ENCODE measurements at places on chromosomes 7 and 10.

DNA sequence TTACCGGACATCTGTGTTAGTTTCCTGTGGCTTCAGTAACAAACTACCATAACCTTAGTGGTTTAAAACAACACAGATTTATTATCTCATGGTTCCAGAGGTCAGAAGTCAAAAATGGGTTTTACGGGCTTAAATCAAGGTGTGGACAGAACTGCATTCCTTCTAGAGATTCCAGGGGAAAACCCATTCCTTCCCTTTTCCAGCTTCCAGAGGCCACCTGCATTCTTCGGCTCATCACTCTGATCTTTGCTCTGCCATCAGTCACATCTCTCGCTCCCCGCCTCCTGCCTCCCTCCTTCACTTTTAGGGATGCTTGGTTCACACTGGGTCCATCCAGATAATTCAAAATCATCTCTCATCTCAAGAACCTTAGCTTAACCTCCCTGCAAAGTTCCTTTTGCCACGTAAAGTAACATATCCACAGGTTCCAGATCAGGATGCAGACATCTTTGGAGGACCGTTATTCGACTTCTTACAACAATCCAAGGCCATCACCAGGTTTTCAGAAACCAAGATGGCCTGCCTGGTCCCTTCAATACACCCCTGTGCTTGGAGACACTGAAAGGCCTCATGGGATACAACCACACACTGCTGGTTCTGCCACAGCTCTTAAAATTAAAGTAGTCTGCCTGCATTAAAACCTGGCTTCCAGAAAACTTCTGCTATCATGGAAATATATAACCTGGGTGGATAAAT, 225.9 kb upstream of the MYO3A start:
- no peak for DNase-seq

DNA sequence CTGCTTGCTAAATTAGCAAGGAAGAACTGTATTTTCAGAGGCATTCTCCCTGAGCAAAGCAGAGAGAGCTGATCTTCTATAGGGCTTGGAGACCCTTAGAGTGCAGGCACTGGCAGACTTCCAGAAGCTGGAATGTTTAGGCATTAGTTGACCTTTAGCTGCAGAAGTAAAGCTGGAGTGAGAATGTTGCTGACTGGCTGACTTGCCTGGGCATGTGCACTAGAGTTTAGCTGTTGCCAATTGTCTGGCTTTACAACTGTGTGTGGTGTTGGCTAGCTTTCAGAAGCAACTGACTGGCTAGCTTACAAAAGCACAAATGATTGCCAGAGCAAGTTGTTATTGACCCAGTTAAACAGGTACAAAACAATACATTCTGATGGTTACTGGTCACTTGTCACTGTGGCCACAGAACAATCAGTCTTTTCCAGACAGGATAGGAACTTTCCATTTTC, 25.1 kb downstream of the FAM13C start:
- no peak for DNase-seq

DNA sequence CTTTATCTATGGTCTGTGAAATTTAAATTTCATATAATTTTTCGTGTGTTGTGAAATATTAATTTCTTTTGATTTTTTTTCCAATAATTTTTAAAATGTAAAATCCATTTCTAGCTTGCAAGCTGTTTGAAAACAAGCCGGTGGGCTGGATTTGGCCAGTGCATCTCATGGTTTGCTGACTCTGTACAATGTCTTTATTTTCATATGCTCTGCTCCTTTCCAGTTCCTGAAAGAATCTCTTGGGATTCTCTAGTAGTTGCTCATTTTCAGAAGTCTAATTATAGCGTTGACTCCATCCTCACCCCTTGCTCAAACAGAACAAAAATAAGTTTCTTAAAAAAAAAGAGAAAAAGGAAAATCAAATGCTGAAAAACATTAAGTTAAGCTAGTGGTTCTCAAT, 21.4 kb downstream of the UBN2 start:
- no peak for DNase-seq

DNA sequence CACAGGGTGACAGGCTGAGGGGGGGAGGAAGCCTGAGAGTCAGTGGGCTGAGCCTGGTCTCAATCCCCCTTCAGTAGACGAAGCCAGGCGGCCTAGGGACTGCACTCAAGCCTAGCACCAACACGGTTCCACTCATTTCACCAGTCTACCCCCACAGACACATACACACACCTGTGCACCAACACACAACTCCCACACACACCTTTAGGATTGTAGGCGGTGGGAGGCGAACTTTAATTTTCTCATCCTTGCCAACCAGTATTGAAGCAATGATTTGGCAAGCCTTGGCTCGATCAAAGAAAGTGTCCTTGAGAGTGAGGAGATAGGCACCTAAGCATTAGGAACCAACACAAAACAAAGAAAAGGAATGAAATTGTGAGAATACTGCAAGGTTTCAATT, 19.7 kb downstream of the POLR3A start:
- DNase-seq: no peak

DNA sequence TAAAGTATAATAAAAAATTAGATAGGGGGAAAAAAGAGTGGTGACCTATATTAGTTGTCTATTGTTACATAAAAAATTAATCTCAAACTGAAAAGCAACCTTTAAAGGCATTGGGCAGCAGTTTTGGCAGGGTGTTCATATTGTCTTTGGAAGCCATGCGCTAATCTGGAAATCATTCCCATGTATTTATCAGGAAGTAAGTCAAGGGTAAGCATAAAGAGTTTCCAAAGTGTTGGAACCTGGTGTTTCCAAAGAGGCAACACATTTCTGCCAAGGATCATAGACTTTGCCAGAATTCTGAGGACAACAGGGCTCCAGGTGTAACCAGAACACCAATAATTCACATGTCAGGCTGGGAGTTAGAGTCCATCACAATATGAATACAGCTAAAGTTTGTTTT, 55.7 kb upstream of the EGFR start:
- no peak for DNase-seq

DNA sequence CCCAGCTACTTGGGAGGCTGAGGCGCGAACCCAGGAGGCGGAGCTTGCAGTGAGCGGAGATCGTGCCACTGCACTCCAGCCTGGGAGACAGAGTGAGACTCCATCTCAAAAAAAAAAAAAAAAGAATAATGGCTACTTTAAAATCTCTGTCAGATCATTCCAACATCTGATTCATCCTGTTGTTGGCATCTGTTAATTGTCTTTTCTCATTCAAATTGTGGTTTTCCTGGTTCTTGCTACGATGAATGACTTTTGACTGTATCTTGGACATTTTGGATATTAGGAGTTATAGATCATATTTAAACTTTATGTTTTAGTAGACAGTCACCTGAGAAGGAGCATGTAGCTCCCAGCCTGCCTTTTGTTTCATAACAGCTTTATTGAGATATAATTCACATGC, 8.5 kb downstream of the TPST1 start:
- no peak for DNase-seq

Measured in suppressor macrophage treated with lipopolysaccharide for 4 hours (primary cell).